Heart left ventricle (tissue), 16 donors: ENCODE measurements at places on chromosomes 1 and 21. TPM values are rescaled to one million over a fixed set of nuclear protein-coding genes. Genes with fewer than 3 reads are reported as not detected.
A peak's percentile ranks its signal among the peaks of the same experiment; 100 is the strongest.

The TTLL7 gene
- total RNA-seq = 10.7 TPM

The ALDH9A1 gene
- 51.1 TPM for total RNA-seq

The FABP3 gene
- 4,550 TPM for total RNA-seq

The ETNK2 gene
- 3.2 TPM for total RNA-seq

The EPS8L3 gene
- not detected for total RNA-seq

The ADAMTS5 gene
- total RNA-seq = 3.9 TPM

The BCAR3 gene
- 12.9 TPM for total RNA-seq

The ETV3L gene
- total RNA-seq = not detected

DNA sequence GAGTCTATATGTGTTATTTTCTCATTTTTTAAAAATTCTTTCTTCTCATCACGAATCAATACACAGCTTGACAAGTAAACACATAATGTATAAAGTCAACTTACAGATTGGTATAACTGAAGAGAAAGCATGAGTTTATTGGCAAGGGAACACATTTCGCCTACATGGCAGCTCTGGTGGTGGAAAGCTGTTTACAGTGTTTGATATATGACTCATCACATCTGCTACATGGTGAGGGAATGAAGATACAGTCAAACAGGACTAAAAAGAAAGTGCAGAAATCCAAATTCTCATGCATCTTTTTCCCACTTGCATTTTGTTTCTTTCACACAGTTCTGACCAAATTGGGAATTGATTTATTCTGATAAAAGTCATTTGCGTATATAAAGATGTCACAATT lies 122.2 kb upstream of the ADGRL4 start:
- no peak for DNase-seq

DNA sequence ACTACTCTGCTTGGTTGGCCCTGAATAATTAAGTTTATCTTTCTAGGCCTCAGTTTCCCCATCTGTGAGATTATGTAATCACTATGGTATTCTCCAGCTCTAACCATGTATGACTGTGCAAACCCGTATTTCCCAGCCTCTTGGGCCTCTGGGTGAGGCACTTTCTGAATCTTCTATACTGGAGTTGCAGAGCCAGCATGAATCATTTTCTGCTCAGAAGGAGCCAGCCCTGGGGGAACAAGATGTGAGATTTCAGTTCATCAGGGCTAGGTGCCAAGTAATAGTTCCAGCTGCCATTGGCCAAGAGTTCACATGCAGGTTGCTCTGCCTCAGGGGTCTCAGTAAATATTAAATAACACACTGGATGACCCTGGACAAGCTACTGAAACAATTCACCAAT lies 47.7 kb upstream of the USP24 start:
- DNase-seq = no peak

DNA sequence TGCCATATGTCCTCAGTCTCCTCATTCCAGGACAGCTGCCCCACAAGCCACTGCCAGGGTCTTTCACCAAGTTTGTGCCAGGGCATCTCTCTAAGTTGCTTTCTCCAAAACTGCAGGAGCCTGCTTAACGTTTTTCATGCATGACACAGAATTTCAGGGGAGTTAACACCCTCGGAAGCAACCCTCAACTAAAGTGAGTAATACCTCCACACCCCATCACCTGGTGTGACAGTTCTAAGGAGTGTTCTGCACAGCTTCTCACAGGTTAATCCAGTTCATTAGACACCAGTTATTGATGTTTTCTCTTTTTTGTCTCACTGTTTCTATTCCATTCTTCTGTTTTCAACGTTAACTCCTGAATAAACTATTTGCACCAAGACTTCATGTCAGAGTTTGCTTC lies 115.0 kb downstream of the BACH1 start:
- DNase-seq = no peak

GRCh38 chr1:117565076-117565556 lies 40.7 kb upstream of the TENT5C start:
- no peak for DNase-seq

DNA sequence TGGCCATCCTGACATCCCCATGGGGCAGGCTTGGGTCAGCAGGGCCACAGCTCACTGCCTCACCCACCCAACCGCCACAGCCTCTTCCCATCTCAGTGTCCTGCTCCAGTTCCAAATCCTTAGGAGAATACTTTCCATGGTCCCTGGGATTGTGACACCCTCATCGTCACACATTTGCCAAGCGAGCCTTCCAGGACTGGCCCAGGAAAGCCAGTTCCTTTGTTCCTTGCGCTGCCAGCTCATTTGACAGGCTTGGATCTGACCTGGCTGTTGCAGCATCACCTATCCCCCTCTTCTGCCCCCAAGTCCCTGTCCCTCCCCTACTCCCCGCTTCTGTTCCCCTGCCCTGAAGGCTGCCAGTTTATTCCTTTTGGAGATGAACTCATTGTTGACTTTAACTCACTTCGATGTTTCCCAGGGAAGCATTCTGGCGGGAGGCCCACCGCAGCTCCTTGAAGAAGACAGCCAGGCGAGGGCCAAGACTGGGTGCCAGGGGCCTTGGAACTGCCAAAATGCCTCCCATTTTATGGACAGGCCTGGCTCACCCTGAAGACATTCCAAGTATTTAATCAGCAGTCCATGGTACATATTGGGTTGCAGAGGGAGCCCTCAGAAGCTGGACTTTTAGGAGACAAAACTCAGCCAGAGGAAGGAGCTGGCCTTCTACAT lies 10.2 kb upstream of the GNL2 start:
- DNase-seq = no peak

GRCh38 chr1:41709331-41709730 lies 209.4 kb downstream of the HIVEP3 start:
- DNase-seq = no peak

DNA sequence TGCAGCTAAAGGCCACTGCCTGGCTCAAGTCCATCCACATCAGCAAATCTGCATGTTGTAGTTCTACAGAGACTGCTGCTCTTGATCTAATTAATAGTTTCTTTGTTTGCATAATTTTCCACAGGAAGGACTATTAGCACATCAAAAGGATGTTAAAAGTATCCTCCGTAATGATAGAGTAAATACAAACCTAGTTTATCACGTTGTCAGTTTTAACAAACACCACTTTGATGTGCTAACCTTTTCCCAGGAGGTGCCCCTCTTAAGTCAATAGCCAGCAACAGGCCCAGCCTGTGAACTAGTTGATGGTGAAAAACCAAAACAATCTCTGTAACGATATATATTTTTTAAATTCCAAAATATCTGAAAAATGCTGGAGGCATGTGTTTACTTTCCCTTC lies 64.2 kb upstream of the SLC22A15 start:
- DNase-seq = no peak

GRCh38 chr21:36079010-36079649 lies 9.3 kb downstream of the CBR1 start:
- no peak for DNase-seq

GRCh38 chr1:68270951-68271350 lies 38.6 kb upstream of the WLS start:
- DNase-seq = no peak

- no peak for DNase-seq
Observed at GRCh38 chr1:222750651-222751050, 13.6 kb downstream of the FAM177B start.

DNA sequence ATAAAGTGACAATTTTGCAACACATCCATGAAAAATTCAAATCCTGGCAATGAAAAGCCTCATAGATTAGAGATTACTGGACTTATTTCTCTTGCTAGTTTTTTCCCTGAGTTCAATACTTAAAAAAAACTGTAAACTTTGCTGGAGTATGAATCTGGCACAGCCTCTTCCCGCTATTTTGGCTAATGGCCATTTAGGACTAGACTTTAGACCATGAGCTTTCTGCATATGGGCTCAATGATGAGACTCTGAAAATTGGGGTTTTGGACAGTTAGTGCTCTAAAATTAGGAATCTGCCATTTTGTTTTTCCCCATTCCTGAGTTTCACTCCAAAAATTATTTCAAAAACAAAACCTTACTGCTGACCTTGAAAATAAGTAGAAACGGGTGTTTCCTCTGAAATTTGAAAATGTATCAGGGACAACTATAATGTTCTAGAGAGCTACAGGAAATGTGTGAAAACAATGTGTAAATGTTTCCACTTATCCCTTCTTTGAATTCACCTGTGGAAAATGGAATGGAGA lies 137.5 kb downstream of the HMCN1 start:
- DNase-seq = no peak

DNA sequence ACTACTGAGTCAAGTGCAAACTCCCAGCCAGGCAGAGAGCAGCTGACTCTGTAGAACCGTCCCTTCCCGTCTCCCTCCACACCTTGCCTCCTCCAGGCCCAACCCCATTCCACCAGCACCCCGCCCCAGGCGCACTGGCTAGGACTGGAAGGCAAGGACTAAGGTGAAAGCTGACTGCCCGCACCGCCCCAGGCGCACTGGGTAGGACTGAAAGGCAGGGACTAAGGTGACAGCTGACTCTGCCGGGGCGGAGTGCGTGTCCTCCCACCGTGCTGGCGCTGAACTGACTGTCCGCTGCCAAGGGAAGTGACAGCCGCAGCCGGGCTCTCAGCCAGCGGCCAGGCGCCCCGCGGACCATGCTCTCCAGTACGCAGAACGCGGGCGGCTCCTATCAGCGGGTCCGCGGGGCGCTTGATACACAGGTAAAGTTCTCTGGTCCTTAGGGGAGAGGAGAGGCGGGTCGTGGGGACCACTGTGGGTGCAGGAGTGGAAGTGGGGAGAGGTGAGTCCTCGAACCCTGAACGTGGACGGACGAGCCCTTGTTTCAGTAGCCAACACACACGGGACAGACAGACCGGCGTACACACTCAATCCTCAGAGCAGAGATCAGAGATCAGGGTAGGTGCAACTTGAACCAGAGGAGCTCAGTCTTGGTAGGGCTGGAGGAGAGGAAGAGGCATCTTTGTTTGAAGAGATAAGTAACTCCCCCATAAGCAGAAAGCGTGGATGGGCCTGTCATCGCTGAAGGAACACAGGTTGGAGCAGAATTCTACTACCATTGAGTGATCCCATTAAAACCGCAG lies 58.0 kb downstream of the RBM11 start:
- peak; percentile 47 for DNase-seq

- DNase-seq = no peak
Observed at GRCh38 chr1:71521655-71522264, 440.9 kb upstream of the ZRANB2 start.

- peak; percentile 34 for DNase-seq
Observed at GRCh38 chr1:219398815-219399396, 214.0 kb downstream of the ZC3H11B start.

DNA sequence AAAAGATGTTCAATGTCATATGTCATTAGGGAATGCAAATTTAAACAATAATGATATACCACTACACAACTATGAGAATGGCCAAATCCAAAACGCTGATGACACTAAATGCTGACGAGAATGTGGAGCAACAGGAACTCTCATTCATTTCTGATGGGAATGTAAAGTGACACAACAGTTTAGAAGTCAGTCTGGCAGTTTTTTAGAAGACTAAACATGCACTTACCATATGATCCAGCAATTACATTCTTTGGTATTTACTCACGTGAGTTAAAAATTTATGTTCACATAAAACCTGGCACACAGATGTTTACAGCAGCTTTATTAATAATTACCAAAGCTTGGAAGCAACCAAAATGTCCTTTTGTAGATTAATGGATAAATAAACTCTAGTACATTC lies 110.4 kb upstream of the C1orf21 start:
- DNase-seq = no peak

- DNase-seq = peak; percentile 50
Observed at GRCh38 chr1:35883635-35884101, 659 bp downstream of the AGO1 start.

GRCh38 chr1:208511242-208511860 lies 267.2 kb upstream of the PLXNA2 start:
- DNase-seq = no peak

DNA sequence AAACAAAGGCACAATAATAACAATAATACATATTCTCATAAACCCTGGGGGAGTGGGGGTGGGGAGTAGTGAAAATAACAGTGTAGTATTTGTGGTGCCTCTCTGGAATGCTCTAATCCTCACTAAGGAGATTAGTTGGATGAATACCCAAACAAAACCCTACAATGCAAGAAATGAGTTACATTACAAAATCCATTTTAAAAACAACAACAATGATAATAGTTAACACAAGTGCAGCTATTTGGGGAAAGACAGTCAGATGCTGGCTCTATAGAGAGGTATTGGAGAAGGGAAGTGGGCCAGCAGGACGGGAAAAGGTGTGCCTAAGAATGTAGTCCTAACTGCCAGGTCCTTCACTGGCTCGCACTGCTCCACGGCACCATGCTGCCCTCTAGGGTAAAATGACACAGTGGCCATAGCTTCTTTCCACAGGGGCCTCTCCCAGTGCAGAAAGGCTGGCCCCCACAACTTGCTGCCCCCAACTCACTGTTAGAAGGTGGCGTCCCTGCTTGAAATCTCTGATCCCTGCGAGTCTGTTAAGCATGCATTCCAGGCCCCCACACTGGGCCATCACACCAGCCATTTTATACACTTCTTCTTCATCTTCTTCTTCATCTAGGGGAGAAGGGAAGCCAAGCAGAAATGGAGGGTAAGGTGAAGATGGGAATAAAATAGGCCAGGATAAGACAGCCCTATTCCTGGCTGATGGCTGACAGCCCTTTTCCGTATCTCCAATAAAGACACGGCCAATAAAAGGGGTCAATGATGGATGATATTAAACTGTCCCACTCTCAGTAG lies 113.8 kb downstream of the UBR4 start:
- no peak for DNase-seq

- DNase-seq = no peak
Observed at GRCh38 chr1:239283216-239283615, 103.2 kb upstream of the CHRM3 start.

- DNase-seq = peak; percentile 52
Observed at GRCh38 chr1:45205910-45206721, at the start of gene ZSWIM5. ZSWIM5 (minus strand) TSS chr1:45206605; CDS start chr1:45206350, 255 bp downstream.

GRCh38 chr1:178868706-178869105 lies 2.2 kb downstream of the ANGPTL1 start:
- no peak for DNase-seq

GRCh38 chr1:203177470-203178039 lies 1.9 kb upstream of the MYBPH start:
- peak; percentile 47 for DNase-seq

DNA sequence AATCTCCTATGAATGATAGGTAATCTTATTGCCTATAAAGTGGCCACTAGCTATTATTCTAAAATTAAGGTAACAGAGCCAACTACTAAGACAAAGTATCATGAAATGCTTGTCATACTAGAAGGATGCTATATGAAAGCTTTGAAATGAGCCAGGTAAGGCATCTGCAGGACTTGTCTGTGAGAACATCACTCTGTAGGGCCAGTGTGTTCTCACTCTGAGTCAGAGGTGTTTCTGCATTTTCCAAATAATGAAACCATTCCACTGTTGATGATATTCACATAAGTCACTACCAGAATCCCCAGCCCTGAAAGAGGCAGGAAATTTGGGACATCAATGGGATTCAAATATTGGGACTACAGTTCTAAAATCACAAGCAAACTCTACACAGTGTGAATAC lies 25.8 kb upstream of the GBP5 start:
- DNase-seq = no peak

GRCh38 chr1:36759355-36759754 lies 275.0 kb downstream of the GRIK3 start:
- DNase-seq = no peak

- DNase-seq = no peak
Observed at GRCh38 chr1:44591381-44591780, 82.9 kb downstream of the TMEM53 start.

GRCh38 chr1:29962336-29962735 lies 726.0 kb downstream of the PTPRU start:
- DNase-seq = no peak
